Activated naive CD8-positive, alpha-beta T cell treated with anti-CD3 and anti-CD28 coated beads for 36 hours (primary cell): ENCODE measurements at places on chromosomes 3 and 15.

DNA sequence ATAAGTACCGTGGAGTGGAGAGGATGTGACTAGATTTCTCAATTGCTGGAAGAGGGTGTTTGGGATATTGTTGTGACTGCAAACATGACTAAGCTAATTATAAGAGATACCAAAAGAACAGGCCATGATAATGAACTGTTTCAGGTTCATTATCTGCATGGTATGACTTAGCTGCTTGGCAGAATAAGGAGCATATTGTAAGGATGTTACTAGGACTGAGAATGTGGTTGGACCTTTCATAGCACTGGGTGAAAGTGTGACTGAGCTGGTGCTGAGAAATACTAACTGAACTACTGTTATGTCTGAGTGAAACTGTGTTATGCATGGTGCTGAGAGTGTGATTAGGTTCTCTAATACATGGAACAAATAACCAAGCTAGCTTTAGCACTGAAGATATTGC is 11.0 kb downstream of the SCN10A start:
- DNase-seq, result no peak

DNA sequence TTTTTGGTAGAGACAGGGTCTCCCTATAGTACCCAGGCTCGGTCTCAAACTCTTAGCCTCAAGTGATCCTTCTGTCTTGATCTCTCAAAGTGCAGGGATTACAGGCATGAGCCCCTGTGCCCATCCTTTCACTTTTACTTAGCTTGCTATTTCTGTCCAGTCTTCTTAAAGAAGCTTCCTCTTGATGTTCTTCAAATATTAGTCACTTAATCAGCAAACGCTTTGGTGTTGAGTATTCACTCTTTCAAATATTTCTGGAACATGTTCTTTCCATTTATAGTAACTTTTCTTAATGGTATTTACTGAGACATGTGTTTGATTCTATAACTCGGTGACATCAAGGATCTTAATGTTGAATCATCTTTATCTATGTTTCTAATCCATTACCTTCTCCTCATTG is 122.1 kb downstream of the CNTN6 start:
- DNase-seq, result no peak

GRCh38 chr3:185744997-185745843 is 79.6 kb downstream of the IGF2BP2 start:
- no peak for DNase-seq

DNA sequence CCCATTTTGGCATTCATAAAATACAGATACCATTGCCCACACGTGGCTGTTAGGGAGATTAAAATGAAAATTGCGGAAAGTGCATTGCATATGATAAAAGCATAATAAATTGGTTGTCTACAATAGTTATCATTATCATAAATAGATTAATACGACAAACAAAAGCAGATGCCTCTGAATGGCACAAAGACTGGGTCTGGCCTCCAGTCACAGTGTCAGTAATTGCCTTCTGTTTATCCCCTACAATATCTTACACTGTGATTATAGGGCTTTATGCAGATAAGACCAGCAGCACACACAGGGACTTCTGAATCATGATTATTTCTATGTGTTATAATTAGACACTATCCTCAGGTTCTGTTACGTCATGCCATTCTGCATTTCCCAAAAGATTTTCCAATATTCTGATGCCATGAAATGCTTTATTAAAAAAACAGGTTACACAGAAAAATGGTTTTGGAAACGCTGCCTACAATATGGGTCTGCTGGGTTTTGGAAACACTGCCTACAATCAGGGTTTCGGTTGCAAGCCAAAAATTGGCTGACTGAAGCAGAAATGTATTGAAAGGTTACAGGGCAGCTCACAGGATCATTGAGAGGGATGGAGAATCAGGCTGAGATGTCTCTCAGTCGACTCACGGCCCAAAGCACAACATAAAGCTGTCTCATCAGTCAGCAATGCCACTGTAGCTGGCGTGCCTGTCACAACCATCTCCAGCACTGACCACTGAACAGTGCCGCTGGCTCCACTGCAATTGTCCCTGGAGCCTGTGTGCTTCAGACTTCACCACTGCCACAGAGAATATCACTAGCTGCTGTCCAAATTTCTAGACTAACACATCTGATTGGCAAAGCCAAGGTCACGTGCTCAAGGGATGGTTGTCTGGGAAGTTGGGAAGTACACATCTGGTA is 248.1 kb downstream of the ERC2 start:
- no peak for DNase-seq

GRCh38 chr3:178454726-178455125 is 81.5 kb upstream of the KCNMB2 start:
- DNase-seq, result no peak

- DNase-seq, result no peak
Observed at GRCh38 chr3:32901005-32901932, 50.2 kb upstream of the CCR4 start.

DNA sequence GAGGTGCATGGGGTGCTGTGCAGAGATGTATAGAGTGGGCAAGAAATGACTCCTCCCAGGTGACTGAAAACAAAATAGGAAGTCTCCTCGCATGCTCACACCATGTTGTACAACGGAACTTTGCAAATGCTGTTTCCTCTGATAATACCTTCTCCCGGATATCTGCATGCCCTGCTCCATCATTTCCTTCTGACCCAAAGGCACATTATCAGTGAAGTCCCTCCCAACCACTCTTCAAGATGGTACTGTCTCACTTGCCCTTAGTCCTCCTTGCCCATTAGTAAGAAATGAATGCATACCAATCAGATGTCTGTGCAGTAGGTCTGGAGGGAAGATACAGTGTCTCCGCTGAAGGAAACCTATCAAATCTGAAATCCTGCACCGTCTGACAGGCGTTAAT is 12.0 kb downstream of the TMED3 start:
- no peak for DNase-seq

GRCh38 chr3:24773798-24774197 is 279.1 kb upstream of the THRB start:
- peak; percentile 13 for DNase-seq

- no peak for DNase-seq
Observed at GRCh38 chr3:177713928-177714900, 516.9 kb upstream of the TBL1XR1 start.

GRCh38 chr3:178658694-178659325 is 122.6 kb downstream of the KCNMB2 start:
- DNase-seq, result no peak

DNA sequence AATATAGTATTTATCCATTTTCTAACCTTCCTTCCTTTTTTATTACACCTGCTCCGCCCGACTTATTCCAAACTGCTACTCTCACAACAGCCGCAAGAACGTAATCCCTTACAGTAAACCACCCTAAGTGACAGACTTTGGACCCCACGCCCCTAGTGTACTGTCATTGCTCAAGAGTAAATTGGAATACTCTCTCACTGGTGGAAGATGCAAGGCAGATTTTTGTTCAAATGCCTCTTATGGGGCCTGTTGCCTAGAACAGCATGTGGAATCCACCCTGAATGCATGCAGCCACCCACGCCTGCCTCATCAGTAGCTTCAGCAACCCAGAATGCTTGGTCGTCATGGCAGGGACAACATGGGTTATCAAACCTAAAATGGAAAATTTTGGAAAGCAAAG is 226.2 kb upstream of the ST8SIA2 start:
- DNase-seq, result no peak

DNA sequence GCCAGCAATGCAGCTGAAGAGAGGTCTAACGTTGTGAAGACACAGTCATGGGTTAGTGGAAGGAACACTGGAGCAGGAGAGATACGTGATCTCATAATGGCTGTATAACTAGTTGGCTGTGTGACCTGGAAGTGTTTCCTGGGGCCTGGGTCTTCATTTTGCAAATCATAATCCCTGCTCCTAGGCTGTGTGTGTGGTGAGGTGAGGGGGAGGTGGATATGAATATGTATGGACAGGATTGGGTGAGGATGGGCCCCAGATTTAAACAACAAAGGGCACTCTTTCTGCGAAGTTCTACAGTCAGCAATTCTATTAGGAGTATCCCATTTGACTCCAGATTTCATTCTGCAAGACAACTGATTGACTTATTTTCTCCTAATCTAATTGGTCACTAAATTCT is 41.3 kb downstream of the ANKRD28 start:
- no peak for DNase-seq

DNA sequence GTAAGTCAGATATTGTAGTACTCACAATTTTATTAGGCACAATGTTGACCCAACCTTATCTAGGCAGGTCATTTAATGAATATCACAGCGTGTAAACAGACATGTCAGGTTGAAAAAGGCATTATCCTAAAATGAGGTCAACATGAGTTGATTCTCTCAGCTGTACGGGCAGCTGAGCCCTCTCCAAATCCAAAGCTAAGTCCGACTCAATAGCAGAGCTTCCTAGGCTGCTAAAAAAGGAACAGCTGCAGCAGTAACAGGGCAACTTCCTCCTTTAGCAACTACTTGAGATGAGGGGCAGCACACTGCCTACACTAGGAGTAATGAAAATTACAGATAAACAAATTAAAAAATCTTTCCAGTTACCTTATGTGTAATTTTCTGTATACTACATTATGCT is 189.2 kb downstream of the CADM2 start:
- no peak for DNase-seq

GRCh38 chr3:17801131-17801530 is 58.7 kb upstream of the TBC1D5 start:
- no peak for DNase-seq

- DNase-seq, result no peak
Observed at GRCh38 chr3:105835606-105836005, 33.2 kb downstream of the CBLB start.

GRCh38 chr15:82807920-82808633 is 1.4 kb upstream of the WHAMM start:
- DNase-seq, result no peak

GRCh38 chr15:98143116-98143515 is 182.6 kb downstream of the ARRDC4 start:
- DNase-seq, result no peak

DNA sequence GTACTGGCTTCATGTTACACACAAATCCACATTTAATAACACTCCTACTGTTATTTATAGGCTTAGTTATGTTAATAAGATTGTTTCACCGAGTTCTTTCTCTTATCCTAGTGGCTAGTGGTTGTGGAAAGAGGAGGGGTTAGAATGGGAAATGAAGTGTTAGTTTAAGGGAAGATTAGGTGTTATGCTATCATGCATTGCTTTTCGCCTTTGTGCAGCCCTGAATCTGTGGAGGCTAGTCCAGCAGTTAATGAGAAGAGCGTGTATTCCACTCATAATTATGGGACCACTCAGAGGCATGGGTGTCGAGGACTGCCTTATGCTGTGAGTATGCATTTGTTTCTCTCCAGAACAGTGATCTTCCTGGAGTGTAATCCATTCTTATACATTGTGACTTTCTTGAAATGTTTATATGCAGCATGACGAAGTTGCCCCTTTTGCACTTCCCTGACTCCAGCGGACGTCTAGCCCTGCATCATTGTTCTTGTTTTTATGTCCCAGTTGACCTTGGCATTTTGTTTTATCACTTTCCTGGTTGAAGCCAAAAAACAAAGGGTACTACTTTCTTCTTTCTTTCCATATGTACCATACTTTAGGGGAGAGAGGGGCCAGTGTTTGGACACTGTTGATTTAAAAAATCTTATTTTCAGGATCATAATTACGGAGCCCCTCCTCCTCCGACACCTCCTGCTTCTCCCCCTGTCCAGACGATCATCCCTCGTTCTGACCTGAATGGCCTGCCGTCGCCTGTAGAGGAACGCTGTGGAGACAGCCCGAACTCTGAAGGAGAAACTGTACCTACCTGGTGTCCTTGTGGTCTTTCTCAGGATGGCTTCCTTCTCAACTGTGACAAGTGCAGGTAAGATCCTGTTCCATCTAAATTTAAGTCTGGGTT is 36.5 kb downstream of the SETD5 start:
- DNase-seq, result no peak

DNA sequence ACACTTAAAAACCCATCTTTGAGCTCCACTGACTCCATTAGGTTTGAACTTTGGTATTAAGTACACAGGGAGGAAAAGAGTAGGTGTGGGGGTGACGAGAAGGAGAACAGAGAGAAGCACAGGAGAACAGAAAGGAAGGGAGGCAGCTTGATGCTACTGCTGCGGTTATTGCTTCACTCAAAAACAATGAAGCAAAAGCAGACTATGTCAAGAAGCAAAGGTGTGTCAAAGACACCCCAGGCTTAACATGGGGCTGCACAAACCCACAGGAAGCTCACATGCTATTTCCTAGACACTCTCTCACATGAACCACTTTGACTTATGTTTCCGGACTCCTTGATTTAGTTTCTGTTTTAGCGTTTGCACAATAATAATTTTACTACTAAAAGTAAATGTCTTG is 961.0 kb upstream of the CFAP20DC start:
- DNase-seq, result peak; percentile 45

DNA sequence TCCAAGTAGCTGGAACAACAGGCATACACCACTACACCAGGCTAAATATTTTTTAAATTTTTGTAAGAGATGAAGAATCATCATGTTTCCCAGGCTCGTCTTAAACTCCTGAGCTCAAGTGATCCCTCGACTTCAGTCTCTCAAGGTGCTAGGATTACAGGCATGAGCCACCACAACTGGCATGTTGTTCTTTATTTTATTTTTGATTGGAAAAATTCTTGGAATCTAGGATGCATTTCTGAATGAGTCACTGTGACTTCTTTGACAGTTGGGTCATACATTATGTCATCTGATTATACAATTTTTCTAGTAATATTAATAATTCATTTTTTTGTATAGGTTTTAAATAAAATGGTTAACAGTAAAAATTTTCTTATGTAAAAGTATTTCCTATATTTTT is 870.2 kb downstream of the SI start:
- no peak for DNase-seq

DNA sequence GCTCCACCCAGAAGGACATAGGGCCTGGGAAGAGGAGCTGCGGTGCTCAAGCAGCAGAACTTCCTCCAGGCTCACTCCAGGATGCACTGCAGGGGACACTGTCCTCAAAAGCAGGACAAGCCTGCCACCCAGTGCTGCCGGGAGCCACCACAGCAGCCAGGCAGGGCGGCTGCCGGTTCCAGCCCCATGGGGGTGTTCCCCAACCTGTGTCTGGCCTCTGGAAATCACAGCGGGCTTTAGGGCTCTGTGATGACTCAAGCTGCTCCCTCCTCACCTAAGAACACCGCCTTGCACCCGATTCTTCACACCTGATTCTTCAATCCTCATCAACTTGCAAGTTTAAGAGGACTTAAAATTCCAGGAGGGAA is 71.9 kb upstream of the SLC6A11 start:
- peak; percentile 19 for DNase-seq

- DNase-seq, result no peak
Observed at GRCh38 chr3:180288816-180289215, 252.1 kb upstream of the PEX5L start.

- no peak for DNase-seq
Observed at GRCh38 chr3:21585216-21585740, 165.7 kb downstream of the ZNF385D start.

GRCh38 chr15:29103824-29104565 is 165.6 kb downstream of the NSMCE3 start:
- peak; percentile 76 for DNase-seq

DNA sequence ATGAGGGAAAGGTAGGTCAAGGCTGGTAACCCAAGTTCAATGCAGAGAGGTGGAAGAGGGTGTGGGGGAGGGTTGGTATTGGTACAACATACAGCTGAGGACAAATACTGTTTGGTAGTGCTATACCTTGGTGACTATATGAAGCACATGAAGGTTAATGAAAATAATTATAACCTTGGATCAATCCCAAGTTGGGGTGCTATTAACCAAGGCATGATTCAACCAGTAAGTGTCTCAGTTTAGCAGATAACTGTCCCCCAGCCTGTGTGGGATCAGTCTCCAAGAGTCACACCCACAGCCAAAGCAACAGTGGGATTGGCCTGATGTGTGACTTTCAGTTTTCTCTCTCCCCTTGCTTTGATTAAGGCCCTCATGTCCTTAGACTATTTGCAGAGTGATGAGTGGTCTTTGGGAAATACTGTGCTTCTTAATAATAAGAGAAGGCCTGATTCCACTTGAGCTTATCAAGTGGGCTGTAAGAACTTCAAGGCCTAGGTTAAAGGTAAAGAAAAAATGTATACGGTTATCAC is 80.8 kb downstream of the EOMES start:
- DNase-seq, result no peak
